RCC 7860 (cell line): ENCODE measurements at places on chromosomes 5 and 9.

DNA sequence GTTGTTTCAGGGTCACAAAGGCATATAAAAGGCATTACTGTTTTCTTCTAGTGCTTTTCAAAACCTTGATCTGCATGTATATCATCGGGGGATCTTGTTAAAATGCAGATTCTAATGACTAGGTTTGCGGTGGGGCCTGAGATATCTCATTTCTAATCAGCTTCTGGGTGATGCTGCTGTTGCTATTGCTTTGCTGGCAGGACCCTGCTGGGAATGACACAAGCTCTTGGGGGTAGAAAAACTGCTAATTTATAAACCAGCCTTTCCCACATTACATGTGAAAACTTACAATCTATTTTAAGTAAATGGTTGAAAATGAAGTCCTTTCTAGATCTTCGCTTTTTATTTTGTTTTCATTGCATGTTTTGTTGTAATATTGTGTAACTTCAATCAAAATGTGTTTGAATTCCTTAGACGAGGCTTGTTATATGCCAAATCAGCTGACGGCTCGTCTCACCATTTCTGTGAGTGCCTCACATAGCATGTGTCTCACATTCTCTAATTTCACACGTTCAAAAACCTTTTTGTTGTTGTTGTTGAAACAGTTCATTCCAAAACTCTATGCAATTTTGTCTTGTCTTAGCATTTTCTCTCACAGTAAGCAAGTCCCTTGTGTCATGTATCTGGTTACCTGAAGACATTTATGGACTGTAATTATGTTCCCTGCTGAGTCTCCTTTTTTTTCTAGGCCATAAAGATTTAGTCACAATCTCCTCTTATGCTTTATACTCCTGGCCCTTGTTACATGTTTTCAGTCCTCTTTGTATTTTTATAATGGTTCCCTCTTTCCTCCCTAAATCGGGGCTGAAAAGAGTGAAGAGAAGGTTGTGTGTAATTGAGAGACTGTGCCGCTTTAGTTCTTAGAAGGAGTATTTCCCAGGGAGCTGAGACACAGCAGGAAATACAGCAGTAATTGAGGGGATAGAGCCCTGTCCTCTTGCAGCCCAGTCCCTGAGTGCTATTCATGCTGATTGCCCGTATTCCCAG, 521.0 kb upstream of the SEMA6A start:
- DNase-seq: no peak

- no peak for DNase-seq
These were observed 138.9 kb downstream of the KCNN2 start for GRCh38 chr5:114500756-114501155.

DNA sequence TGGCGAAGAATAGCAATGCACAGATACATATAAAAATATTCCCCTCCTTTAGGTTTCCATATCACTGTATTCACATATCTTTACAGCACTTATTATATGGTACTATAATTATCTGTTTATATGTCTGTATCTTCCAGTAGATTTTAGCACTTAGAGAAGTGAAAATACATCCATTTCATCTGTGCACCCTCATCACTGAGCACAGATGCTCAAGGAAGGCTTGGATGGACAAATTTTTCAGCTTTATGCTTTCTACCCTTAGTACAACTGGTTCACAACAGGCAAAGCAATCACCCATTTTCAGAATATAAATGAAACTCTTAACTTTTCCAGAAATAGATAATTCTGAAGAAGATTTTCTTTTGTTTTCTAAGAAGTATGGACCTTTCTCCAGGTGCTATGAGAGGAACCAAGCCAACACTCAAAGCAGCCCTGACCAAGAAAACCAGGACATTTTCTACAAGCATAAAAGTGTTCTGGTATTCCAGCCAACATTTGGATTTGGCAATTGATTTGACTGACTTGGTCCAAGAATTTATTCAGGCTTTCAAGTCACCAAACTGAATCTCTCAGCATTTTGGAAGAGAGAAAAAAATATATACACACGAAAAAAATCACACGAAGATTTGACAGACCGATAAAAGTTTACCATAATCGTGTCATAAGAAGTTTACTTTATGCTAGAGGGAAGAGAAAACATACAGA, 170.2 kb upstream of the CD180 start:
- no peak for DNase-seq

DNA sequence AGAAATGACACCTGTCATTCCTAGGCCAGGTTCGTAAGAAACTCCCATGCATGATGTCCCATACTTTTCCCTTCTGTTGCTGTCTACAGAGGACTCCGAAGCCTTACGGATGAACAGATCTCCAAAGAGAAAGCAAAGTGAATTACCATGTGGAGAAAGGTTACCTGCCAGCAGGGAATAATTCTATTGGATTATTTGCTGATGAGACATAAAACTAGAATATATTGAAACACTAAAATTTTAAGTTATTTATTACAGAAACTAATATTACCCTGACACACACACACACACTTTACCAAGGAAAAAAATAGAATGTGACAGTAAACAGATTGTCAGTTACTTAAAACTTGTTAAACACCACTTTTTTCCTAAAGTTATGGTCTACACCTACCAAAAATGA, 452.7 kb upstream of the DAB2 start:
- DNase-seq: no peak

- no peak for DNase-seq
These were observed 40.5 kb upstream of the FAM81B start for GRCh38 chr5:95350631-95351030.

DNA sequence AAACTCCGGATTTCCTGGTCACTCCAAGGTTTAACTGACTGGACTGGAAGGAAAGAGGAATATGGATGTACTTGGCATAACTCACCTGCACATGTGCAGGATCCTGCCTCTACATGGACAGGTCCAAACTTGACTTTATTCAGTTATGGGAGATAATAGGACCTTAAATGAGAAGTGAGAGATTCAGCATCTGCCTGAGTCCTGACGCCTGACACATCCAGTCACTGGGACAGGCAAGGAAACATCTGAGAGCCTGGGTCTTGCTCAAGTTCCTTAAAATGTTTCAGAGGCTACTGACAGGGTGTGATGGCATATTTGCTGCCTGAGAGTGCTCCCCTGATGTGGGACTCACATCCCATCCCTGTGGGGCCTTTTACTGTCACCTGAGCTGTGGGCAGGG, 34.9 kb downstream of the ZNF354A start:
- DNase-seq: no peak

DNA sequence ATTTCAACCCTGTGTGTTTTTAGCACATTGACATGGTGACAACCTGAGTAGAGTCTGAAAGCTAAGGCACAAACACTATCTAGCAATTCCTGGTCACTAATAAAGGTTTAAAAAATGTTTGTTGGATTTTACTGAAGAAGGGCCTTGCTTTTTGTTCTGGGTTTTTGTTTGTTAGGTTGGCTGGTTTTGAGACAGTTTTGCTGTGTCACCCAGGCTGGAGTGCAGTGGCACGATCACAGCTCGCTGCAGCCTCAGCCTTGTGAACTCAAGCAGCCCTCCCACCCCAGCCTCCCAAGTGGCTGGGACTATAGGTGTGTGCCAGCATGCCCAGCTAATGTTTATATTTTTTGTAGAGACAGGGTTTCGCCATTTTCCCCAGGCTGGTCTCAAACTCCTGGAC, 39.0 kb downstream of the PRKACG start:
- no peak for DNase-seq

DNA sequence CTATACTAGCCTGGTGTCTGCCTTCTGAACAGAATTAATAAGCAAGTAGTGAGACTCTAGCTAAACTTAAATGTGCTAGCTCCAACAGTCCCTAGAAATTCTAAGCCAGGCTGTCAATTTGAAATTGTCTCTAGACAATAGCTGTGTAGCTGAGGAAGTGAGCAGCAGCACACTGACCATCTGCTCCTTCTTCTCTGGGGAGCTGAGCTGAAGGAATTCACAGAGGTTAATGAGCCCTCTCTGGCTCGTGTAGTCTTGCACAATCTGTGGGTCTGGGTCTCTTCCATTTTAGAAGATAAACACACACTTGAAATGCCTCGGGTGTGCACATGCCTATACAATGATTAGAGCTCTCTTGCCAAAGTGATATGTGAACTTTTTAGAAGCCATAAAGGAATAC, 63.5 kb upstream of the BARX1 start:
- no peak for DNase-seq

DNA sequence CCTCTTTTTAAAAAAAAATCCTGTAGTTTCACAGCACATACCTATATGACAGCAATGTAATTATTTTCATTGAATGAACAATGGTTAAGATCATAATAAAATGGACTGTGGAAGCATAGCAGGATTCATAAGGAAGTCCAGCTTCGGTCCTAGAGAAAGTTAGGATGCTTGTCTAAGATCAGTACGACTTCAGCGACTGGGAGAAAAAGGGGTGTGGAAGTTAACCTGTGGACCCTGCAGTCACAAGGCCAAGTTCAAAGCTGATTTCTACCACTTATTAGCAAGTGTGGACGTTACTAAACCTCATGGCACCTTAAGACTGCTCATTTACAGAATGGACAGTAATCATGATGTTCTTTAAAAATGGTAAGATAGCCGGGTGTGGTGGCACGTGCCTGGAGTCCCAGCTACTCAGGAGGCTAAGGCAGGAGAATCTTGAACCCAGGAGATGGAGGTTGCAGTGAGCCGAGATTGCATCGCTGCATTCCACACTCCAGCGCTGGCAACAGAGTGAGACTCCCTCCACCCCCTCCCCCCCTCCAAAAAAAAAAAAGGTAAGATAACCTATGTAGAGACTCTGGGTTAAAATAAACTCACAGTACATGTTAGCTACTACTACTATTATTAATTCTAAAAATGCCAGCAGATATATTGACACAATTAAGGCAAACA, 71.6 kb upstream of the PCA3 start:
- DNase-seq: no peak

GRCh38 chr9:132555528-132555927, 26.9 kb upstream of the BARHL1 start:
- no peak for DNase-seq

- no peak for DNase-seq
These were observed 10.1 kb upstream of the HSDL2 start for GRCh38 chr9:112369817-112370216.

GRCh38 chr5:69454460-69455249, 37.9 kb upstream of the OCLN start:
- no peak for DNase-seq

- DNase-seq: no peak
These were observed 10.6 kb upstream of the ANGPTL2 start for GRCh38 chr9:127132921-127133647.

DNA sequence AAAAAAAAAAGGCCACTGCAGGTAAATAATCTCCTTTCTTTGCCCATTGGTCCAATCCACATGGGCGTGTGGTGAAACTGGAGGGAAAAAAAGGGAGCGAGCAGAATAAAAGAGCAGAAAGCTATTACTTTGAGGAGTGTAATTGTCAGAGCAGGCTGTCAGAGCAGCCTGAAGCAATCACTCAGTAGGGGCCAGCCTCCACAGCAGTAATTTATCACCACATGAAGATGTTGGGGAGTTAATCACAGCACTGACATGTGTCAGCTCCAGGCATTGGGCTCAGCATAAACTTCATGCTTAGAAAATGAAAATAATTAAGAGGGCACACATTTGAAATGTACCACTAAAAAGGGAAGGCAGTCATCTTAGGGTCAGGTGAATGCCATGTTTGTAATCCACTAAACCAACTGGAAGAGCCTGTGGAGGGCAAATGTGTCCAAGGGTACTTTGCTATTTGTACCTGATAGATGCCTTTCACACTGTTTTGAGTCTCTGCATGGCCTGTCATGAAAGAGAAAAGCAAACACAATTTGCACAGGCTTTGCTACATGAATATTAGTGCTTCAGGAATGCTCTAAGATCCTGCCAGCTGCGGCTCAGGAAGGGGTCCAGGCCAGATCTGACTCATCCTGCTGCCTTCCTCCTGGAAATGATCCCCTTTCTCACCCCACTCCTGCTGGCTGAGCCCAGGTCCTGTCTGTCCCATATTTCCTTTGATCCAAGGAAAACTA, 2.9 kb upstream of the PTGER4 start:
- peak; percentile 79 for DNase-seq

DNA sequence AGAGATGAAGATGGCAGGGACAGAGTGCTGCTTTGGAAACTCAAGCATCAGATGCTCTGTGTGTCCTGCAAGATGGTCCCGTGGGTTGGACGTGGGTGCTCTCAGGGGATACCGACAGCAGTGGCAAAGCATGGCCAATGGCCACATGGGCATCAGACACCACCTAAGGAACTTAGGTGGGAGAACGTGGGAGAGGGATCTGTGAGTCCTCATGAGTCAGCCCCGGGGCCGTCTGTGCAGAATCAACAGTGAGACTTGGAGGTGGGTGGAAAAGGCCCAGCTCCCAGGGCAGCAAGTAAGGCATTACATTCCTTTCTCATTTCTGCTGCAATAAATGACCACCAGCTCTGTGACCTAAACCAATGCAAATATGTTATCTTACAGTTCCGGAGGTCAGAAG, 77.0 kb downstream of the RAD23B start:
- no peak for DNase-seq

DNA sequence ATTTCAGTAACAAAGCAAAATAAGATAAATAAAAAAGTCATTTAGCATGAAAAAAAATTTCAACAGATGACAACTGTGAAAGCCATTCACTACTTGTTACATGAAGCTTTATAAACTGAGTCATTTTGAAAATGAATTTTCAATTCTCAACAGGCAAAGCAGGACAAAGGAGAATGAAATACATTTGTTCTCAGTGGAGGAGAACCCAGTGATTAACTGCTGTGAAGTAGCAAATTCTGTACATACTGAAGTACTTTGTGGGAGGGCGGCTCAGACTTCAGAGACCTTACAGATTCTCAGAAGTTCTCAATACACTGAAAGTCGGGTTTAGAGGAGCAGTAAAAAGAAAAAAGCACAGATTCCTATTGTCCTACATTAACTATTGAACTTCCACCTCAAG, 21.7 kb downstream of the SKIC3 start:
- no peak for DNase-seq

- no peak for DNase-seq
These were observed 83.9 kb downstream of the BARX1 start for GRCh38 chr9:93871286-93871685.

- no peak for DNase-seq
These were observed 49.9 kb downstream of the LMX1B start for GRCh38 chr9:126663661-126664072.

DNA sequence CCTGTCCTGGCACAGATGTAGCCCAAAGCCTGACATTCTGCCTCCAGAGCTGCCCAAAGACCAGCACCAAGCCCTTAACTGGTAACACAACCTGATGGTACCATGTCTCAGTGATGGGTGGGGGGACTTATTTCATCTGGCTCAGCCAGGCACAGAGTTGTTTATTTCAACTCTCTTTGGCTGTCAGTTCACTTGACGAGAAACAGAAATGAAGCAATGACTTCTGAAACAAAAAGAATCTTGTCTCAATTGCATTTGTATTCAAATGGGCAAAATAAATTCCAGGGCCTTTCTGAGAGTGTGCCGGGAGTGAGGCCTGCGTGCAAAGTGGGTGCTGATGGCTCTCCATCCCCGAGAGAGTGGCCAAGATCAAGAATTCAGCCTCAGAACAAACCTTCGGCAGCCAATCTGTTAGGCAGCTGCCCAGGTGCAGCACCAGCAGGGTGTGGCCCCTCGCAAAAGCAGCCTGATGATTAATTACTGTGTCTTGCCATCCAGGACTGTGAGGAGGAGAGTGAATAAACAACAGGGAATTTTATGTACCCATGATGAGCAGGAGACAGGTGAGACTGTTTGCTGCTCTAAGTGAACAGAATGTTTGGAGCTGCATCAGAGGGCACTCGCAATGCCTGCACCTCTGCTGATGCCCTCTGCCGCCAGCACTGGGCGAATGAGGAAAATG, 238.0 kb downstream of the HSPA4 start:
- no peak for DNase-seq
